ENCODE measurements at places on chromosomes 12 and 14.

- DNase-seq, result no peak
Measured at GRCh38 chr14:84671776-84672175, 858.2 kb upstream of the FLRT2 start.

GRCh38 chr12:128754275-128754674, 69.5 kb downstream of the SLC15A4 start:
- DNase-seq, result no peak

GRCh38 chr12:115542656-115543055, 734.8 kb downstream of the MED13L start:
- no peak for DNase-seq

DNA sequence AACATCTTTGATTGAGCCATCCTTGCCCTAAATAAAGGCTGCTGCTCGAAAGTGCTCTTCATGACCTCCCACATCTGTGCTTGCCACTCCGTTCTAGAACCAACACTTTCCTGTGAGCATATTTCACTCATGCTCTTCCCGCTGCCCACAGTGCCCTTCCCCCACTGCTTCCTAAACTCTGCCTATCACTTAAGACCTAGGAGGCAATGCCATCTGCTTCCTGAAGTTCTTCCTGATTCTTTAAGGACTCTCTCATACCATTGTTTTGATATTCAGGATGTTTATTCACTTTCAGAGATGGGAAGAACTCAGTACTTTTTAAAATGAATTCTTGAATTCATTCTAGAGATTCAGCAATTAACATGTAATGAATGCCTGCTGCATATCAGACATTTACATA, 49.9 kb downstream of the ZFYVE21 start:
- no peak for DNase-seq

GRCh38 chr14:23555882-23556699, at the start of gene THTPA:
Gene THTPA (plus strand): TSS chr14:23556271. CDS start chr14:23556758, 487 bp downstream.
- DNase-seq, result peak; percentile 90

GRCh38 chr12:51401020-51401419, 9.8 kb upstream of the GALNT6 start:
- no peak for DNase-seq

- DNase-seq, result no peak
Measured at GRCh38 chr12:15688202-15688736, 100.9 kb downstream of the EPS8 start.

DNA sequence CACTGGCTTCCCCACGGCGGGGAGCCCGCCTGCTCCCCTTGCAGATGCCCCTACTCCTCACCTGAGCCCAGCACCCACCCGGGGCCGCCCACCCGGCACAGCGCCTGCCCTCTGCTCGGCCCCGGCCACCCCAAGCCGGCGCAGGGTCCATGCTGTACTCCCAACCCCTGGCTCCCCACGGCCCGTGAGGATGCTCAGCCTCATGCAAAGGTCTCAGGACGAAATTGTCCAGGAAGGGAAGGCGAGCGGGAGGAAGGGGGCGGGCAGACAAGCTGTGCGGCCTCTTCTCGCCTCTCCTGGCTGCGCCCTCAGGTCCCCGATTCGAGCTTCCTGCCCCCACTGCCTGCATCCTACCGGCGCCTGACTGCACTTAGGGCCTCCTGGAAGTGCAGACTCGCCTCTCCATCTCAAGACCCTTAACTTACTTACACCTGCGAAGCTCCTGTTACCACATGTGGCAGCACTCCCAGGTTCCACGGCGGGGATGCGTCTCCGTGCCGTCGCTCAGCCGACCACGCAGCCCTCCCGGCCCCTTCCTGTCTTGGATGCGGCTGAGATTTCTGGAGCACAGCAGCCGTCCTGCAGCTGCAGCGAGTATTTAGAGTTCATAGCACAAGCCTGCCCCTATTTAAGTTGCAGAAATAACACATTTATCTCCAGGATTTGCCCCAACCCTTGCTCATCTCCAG, 18.0 kb downstream of the LRCOL1 start:
- DNase-seq, result no peak

DNA sequence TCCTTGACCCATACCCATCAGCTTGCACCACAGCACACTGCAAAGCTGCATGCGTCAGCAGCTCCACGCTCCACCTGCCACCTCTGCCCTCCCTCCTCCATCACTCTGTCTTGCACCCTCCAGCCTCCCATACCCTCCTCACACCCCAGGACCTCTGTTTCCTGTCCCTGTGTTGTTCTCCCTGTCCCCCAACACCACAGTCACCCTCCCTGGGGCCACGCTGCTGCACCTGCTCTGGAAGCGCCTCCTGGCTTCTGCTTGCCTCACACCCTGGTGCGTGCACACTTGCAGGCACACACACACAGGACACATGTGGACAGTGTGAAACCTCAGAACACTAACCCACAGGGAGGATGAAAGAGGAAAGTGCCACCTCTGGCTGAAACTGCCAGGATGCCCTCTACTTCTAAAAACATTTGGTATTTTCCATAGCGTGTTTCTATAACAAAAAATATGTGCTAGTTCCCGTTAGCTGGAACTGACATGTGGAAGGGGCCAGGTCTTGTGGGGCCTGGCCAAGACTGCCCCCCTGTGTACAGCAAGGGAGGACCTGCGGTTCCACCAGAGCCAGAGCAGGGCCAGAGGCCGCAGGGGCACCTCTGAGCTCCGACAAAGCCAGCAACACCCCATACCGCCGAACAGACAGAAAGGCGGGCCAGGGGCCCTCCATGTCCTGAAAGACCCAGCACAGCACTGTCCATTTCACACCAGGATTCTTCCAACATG, 10.0 kb downstream of the BRF1 start:
- no peak for DNase-seq

DNA sequence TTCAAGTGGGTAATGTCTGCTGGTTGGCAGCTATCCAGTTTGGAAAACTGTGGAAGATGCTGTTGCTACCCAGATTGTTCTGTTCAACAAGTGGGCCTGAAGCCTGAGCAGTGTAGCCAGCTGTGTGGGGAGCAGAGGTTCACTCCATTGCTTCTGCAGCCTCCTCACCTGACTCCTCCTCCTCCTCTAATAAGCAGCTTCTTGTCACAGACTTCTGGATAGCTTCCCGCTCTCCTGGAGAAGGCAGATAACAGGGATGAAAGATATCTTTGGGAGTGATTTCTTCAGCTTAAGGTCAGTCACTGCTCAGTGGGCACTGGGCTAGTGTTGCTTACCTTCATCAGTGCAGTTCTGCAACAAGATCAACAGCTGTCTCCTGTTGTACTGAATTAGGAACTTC, 2.0 kb downstream of the POP5 start:
- no peak for DNase-seq

- no peak for DNase-seq
Measured at GRCh38 chr12:1787714-1788113, 32.7 kb upstream of the LRTM2 start.

GRCh38 chr12:64998371-64999147, 122.5 kb downstream of the WIF1 start:
- no peak for DNase-seq

DNA sequence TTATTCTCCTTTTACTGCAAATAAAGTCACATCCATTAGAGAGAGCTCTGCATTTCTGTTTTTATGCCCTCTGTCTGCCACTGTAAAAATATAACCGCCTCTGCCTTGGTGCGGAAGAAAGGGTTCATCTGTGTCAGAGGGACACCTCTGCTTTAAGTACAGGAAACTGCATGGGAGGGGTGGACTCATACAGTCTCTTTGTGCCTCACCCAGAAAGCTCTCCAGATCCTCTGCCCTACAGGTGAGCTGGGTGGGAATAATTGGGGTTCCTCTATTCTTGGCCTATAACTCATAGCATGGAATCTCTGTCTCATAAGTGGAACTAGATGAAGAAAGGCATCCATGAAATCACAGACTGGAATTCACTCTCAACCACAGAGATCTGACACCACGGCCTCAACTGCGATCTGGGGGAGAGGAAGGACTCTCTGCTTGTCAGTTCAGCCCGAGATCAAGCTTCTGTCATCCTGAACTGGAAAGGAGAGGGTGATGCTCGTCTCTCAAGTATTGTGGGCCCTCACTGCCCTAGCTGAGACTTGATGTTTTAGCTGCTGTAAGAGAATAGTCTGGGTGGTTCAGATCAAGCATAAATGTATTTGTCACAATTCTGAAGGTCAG, 702.3 kb downstream of the TMEM121 start:
- DNase-seq, result no peak

DNA sequence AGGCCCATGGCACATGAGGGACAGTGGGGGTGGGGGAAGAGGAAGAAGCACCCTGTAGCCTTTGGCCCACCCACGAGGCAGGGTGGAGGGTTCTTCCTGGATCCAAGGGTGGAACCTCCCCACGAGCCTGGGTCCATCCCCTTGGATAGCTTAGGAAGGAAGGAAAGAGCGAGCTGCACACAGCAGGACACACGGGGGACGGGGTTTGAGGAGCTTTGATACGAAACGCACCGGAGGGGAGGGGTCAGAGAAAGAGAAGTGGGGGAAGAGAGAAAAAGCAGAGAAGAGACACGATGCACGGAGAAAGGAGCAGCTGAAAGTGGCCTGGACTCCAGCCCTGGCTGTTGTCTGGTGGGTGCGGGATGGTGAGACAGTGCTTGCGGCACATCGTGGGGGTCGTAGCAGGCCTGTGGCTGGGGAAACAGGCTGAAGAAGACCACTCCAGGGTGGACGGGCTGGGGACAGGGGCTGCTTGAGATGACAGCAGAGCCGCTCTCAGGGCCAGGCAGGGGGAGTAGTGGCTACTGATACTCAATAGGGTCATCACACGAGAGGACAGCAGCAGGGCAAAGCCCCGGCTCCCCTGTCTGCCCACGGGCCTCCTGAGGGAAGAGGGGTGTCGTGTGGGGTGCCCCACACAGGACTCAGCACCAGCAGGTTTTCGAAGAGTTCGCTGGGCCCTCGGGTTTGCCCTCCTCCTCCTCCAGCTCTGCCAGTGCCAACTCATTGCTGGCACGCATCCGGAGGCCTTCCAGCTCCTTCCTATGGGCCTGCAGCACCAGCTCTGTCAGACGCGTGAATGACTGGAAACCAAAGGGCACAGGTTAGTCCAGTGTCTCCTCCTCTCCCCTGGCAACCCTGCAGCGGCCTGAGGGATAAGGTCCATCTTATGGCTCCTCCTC, 5.4 kb upstream of the GPX2 start:
- DNase-seq, result no peak

- DNase-seq, result no peak
Measured at GRCh38 chr14:24838945-24839616, 205.1 kb upstream of the GZMB start.

DNA sequence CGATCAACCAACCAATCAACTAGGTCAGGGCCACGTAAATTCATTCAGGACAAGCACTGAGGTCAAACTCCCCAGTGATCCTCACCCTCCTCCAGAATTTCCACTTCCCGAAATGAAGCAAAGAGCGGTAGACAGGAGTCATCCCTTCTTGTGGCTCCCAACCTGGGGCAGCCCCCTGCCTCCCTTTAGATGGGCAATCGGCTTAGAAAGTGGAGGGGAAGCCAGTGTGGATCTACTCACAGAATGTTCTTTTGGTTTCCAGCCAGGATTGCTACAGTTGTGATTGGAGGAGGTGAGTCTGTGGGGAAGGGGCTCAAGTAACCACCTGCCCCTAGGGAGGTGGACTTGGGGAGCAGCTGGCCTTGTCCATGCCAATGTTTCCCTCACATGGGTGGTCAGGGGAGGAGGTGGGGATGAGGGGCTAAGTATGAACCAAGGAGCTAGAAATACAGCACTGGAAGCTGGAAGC, 4.1 kb downstream of the IFI27 start:
- no peak for DNase-seq

DNA sequence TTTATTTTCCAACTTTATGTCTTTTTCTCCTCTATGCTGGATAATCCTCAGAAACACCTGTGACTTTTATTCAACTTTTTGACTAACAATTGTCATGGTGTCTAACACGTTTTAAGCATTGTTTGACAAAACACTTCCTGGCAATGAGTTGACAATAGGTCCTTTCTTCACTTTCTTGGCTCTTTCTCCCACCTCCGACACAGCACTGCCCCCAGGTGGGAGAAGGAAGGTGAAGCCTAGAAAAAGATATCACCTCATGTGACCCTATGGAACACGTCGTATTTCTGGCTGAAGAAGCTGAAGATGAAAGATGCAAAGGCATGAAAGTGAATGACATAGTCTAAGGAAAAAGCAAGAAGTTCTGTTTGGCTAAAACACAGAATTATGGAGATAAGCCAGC, 430.0 kb downstream of the ETNK1 start:
- no peak for DNase-seq

- DNase-seq, result no peak
Measured at GRCh38 chr12:39824505-39825212, 205.1 kb upstream of the ABCD2 start.

- no peak for DNase-seq
Measured at GRCh38 chr12:13210236-13211190, 14.0 kb downstream of the EMP1 start.

DNA sequence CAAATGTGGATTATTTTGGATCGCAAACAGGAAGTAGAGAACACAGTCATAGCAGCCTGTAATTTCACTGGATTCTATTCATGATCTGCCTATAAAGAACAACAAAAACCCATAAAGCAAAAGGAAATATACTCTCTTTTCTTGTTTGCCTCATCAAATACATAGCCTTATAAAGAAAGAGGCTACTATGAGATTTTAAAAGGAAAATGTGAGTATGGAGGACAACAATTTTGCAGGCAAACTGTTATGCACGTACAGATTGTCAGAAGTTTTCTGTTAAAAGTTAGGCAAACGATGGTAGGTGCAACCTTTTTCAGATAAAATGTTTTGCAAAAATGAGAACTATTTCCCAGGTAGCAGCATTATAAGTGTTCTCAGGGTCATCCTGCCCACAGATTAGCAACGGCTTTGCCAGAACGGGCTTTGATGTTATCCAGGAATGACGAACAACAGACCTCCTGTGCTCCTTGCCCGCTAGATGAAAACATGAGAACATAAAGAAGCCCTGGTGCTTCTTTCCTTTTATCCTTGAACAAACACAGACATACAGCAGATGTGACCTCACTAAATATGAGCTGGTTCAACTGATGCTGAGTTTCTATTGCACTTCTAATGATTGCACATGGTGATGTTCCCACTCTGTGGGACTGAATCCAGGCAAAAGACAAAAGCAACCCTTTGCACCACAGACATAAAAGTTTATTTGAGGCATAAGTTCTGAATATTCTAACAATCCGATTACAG, 88.1 kb downstream of the ITPR2 start:
- DNase-seq, result no peak

GRCh38 chr14:68633131-68633991, 159.5 kb downstream of the ZFP36L1 start:
- DNase-seq, result no peak

GRCh38 chr12:31431721-31432240, 105.8 kb upstream of the SINHCAF start:
- DNase-seq, result no peak

- no peak for DNase-seq
Measured at GRCh38 chr14:20671597-20672283, 12.6 kb upstream of the RNASE4 start.

- DNase-seq, result no peak
Measured at GRCh38 chr14:49982501-49982951, 89.6 kb downstream of the ARF6 start.

Measured in NCI-H1092 (cell line).